ENCODE measurements at places on chromosomes 16 and 17.

DNA sequence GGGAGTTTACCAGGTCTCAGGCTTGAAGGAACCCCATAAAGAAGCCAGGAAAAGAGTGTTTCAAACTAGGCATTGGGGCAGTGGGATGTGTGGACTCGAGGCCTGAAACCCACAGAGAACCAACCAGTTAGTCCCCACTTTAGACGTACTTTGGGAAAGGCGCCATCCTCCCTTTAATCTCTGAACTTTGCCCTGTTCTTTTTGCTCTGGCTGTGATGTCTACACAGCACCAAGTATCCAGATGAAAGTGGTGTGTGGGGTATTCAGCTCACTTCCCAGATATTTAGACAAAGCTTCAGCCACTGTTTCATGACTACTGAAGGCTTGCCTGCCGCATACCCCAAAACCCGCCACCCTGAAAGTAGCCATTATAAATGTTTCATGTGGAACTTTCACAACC, 116.9 kb upstream of the IRX5 start:
- no peak for DNase-seq

DNA sequence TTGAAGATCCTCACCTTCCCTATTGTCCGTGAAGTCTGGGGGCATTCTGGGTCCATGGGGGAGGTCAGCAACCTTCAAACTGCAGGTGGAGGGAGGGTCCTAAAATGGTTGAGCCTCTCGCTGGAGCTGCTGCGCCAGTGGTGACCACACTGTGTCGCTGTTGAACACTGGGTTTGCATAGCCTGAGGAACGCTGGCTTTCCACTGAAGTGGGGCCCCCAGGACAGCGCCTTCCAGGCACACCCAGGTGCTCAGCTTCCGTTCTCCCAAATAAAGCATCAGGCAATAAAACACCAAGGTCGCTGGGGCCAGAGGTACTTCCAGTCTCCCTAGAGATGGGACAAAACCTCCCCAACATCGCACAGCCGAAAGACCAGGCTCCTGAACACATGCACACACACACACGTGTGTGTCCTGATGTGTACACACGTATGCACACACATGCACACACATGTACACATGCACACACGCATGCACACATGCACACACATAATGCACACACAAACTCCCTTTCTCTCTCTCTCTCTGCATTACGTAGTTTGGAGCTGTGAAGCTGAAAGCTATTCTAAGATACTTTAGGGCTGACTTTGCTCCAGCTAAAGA, 120.6 kb downstream of the IRF8 start:
- no peak for DNase-seq

DNA sequence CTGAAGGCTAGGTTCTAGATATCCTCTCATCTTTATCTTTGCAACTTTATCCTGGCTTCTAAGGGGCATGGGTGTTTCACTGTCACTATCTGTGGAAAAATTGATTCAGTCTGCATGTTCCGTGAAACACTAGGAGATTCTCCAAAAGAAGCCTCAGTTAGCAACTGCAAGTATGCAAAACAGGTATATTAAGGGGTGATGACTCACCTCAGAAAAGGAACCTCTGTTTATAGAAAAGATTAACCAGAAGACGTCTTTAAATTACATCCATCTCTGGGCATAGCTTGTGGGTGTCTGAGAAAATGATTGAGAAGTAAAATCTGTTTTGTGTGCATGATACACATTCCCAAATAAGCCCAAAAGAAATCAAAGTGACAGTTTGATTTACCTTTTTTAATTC, 353.8 kb upstream of the HSBP1 start:
- DNase-seq: no peak

GRCh38 chr16:87308826-87309225, 8.4 kb downstream of the C16orf95 start:
- no peak for DNase-seq

DNA sequence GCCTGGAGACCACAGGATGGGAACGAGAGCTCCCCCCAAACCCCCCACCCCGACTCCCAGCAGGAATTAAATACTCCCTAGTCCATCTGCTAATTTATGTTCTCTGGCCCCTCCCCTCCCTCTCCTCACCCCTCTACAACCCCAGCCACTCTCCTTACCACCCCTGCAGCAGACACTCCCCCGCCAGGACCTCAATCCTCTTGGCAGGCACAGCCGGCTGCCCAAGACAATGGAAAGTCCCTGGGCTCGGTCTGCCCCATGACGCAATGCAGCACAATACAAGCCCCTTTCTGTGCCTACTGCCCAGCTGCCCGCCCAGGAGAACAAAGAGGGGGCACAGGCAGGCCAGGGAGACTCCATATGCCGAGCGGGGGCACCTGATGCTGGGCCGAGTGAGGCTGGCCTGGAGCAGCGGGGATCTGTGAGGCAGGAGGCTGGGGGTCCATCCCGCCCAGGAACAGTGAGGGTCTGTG, 30.3 kb upstream of the CDC42EP4 start:
- DNase-seq: no peak

DNA sequence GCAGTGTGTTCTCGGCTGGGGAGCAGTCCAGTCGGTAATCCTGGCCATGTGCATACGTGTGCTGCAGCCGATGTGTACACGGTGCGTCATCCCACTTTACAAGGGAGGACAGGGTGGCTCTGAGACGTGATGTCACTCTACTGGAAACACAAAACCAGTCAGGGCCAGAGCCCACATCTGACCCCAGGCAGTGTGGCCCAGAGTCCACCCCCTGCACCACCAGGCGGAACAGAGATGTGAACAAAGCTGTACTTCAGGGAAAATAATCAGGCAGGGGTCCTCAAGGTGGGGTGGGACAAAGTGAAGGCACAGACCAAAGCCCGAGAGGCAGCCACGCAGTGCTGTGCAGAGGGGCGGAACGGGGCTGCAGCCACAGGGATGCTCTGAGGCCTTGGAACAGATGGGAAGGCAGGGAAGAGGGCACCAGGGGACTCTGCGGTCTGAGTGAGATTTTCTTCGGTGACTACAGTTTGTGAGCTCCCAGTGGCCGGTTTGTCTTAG, 181.5 kb downstream of the ZNF423 start:
- no peak for DNase-seq

- no peak for DNase-seq
Observed at GRCh38 chr17:33639103-33639880, 346.2 kb upstream of the ASIC2 start.

- no peak for DNase-seq
Observed at GRCh38 chr16:72979974-72980373, 68.0 kb downstream of the ZFHX3 start.

GRCh38 chr17:59848778-59849177, 44.0 kb downstream of the TUBD1 start:
- DNase-seq: peak; percentile 34

GRCh38 chr16:54242199-54242598, 44.4 kb downstream of the IRX3 start:
- DNase-seq: no peak

DNA sequence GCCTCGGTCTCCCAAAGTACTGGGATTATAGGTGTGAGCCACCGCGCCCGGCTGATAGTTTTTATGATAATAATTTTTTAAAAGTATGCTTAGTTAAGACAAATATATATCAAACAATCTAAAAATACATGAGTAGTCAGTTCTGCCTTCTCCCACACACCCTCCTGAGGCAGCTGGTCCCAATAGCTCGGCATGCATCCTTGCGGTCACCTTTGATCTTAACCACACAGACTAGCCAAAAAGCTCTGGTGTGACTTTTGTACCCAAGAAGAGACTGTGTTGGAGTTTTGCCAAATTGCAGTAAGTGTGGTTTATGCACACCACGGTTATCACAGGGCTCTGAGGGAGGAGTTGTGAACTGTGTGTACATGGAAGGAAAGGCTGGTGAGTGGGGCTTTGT, 25.6 kb downstream of the ATP6V0A1 start:
- DNase-seq: no peak

GRCh38 chr16:54417384-54417783, 130.8 kb upstream of the IRX3 start:
- no peak for DNase-seq

- no peak for DNase-seq
Observed at GRCh38 chr16:31010585-31011325, at the start of gene STX1B. Gene STX1B (minus strand): TSS chr16:31010638. CDS start chr16:31010396, 242 bp downstream.

GRCh38 chr16:78317564-78318240, 218.2 kb downstream of the WWOX start:
- no peak for DNase-seq

GRCh38 chr17:12180644-12181261, 160.1 kb downstream of the MAP2K4 start:
- no peak for DNase-seq

DNA sequence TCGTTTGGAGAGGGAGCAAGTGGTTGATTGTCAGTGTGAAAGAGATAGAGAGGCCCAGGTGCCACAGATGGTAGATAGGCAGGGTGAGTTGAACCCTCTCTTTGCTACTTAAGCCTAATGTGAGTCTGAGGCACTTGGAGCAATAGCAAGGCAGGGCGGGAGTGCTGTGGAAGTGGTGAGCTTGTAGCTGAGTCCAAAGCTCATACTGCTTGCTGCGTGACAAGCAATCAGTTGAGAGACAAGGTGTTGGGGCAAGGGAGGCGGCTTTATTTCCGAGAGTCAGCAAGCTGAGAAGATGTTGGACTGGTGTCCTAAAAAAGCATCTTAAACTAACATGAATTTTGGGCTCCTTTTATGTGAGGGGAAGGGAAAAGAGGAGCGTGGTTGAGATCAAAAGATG, 112.9 kb upstream of the ZKSCAN2 start:
- DNase-seq: no peak

GRCh38 chr17:57855391-57856035, 5.7 kb upstream of the MRPS23 start:
- DNase-seq: no peak

DNA sequence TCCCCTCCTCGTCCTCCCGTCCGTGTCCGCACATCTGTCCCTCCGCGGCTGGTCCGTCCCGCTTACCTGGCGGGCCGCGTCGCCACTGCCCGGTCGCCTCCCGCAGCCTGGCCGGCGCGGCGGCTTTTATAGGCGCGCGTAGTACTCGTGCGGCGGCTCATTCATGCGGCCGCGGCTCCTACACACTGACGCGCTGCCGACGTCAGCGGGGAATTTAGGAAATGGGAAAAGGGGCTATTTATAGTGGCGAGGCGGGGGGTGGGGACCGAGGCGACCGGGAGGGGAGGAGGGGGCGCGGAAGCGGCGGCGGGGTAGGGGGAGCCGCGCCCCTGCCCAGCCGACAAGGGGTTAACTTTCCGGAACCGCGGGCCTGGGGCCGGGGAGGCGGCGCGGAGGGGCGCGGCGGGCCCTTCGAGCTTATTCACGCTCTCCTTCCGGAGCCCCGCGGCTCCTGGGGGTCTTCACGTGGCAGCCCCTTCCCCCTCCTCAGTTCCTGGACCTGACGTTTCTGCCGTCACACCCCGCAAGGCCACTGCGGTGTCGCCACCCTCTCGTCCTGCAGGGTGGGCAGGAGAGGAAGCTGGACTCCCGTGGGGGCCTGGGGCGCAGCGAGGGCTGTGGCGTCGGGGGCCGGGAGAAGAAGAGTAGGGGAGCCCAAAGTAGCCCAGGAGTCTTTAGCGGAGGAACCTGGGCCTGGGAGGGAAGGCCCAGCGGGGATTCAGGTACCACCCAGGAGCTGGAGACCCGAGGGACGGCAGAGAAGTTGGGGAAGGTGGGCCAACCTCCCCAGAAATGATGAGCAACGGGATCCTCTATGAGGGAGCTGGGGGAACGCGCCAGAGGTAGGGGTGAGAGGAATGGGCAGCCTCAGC, 3.6 kb upstream of the HIC1 start:
- DNase-seq: no peak

GRCh38 chr16:2005646-2006045, 4.0 kb downstream of the ZNF598 start:
- DNase-seq: no peak

- DNase-seq: no peak
Observed at GRCh38 chr16:79982361-79982760, 381.8 kb upstream of the MAF start.

DNA sequence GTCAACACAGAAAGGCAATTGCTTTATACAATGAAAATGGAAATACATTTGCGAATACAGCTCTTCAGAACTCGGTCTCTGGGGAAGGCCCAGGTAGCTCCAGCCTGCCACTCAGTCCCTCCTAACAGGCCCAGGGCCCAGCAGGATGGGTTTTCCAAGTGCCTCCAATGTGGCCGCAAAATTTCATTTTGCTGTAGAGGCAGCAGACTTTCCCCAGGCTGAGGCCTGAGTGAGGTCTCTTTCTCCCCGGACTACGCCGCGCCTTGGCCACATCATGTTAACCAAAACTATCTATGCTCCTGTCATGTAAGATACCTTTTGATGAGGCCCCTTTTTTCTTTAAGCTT, 606.0 kb upstream of the SALL1 start:
- DNase-seq: no peak

GRCh38 chr16:51757505-51757904, 606.4 kb upstream of the SALL1 start:
- no peak for DNase-seq

DNA sequence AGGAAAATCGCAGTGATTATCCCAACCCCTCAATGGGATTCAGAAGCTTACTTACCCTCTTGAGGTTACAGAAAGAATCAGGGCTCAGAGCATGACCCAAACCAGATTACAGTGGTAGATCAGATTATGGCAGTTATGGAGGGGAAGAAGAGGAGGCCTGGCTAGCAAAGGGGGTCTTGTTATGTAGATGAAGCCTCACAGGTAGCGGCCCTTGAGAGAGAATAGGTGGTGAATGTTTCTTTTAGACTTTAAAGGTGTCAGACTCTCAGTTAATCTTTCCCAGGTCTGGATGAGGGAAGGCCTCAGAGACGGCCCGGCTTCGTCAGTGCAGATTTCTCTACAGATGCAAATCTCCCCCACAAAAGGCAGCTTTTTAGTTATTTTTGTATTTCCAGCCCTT, 15.6 kb downstream of the RNF112 start:
- no peak for DNase-seq

DNA sequence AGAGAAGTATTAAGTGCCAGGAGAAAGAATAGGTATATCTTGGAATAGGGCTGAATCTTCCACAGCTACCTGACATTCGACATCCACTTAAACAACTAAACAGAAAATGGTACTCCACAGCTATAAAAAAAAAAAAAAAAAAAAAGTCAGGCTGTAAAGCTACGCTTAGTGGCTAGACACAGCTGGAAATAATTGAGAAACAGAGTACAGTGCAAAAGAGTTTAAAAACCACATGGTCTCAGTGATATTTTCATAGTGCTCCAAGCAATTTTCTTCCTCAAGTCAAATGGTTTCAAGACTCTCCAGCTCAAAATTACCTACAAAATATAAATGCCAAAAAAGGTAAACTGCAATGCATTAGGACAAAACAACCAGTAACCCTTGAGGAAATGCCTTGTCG, 607.1 kb downstream of the KCNJ2 start:
- DNase-seq: no peak

GRCh38 chr16:26189536-26189935, 497.8 kb downstream of the HS3ST4 start:
- no peak for DNase-seq

DNA sequence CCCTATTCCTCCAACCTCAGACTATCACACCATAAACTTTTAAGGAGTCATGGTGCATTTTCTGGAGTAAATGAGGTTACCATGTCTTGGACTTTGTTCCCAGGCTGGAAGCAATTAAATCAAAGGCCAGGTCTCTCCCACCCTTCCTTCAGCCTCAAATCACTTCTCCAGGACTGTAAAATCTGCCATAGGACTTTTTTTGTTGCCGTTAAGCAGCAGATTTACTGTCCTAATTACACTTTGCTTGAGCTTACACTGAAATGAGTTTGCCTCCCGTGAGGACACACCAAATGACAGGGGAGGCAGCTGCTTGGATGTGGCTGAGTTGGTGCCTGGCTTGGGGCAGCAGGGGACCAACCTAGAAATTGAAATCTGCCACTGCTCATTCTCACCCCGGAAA, 14.7 kb downstream of the DCAKD start:
- DNase-seq: no peak

GRCh38 chr16:89246903-89247733, 29.6 kb downstream of the ZNF778 start:
- DNase-seq: no peak

GRCh38 chr16:69188236-69188549, 1.2 kb downstream of the SNTB2 start:
- no peak for DNase-seq
